Cerebellar cortex (tissue), 1 donor: ENCODE measurements at places on chromosomes 16 and 17.

DNA sequence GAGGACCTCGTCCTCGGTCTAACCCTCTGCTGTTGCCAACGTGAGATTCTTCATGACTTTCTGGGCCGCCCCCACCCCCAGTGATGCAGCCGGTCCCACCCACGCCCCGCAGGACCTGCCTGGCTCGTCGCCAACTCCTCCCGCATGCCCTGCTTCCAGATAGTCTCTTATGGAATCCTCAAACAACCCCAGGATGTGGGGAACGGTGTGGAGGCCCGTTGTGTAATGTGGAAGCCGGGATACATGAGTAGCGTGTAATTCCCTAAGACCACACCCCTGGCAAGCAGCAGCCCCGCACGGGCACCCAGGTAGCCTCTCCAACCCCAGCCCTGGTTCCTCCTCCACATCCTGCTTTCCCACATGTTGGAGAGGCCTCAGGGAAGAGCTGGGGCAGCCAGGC is 275.9 kb downstream of the C16orf95 start:
- DNase-seq: no peak

GRCh38 chr17:80008383-80008840 is 27.3 kb downstream of the TBC1D16 start:
- DNase-seq: peak; percentile 76

DNA sequence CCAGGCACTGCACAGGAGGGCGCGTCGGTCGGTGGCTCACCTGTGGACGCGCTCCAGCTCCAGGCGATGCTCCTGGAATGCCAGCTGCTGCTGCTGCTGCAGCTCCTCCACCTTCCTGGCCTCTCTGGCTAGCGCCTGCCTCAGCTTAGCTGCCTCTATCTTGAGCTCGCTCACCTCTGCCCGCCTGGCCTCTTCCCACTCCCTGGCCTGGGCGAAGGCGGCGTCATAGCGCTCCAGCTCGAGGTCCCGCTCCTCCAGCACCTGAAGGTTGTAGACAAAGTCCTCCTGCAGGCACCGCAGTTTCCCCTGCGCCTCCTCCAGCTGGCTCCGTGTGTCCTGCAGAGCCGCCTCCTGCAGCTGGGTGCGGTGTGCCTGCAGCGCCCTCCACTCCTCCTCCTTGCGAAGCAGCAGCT is 11.1 kb downstream of the CCDC57 start:
- DNase-seq: no peak

- DNase-seq: no peak
Measured at GRCh38 chr16:8740775-8741355, 56.6 kb downstream of the TMEM186 start.

DNA sequence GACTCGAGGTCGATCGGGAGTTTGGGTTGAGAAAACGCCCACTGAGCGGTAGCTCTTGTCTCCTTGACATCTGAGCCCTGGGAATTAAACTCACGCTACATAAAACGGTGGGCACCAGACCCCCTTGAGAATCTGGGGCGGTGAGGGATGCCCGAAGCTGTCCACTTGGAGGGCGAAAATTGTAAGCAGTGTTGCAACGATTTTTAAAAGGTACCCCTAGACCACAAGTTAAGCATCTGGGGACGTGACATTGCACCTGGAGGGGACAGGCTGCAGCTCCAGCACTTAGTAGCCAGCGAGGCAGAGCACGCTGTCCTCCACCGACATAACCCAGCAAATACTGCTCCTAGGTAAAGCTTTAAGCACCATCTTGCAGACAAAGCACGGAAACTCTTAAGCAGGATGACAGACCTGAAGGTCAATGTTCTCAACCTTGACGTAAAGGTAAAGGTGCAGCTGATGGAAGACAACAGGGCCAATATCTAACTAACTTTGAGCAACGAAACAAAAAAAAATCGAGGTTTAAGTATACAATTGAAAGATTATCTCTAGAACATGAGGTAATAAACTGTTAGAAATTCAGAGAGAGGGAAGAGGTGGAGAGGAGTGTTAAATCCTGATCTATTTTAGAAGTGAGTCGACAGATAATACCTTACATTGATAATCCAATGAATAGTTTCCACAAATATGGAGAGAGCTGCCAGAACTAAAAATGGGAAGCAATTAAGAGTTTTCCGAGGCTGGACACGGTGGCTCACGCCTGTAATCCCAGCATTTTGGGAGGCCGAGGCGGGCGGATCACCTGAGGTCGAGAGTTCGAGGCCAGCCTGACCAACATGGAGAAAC is 921 bp upstream of the CDR2 start:
- peak; percentile 36 for DNase-seq

GRCh38 chr17:77790143-77790829 is 168.2 kb upstream of the TNRC6C start:
- peak; percentile 50 for DNase-seq

DNA sequence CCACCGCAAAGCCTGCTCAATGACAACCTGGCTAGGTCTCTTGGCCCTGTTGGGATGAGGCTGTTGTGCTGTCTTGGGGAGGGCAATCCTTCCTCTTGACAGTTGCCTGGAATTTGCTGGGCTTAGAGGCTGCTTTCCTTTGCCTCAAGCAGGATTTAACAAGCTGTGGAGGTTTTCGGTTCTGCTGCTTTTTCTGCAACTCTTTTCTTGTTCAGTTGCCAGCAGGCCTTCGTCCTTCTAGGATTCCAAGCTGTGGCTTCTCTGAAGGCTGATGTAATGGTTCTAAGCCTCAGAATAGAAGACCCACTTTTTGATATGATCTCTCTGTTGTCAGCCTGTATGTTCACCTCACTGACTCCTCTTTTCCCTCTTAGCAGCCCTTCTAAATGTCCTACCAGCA is 149.5 kb upstream of the HS3ST4 start:
- DNase-seq: peak; percentile 5

DNA sequence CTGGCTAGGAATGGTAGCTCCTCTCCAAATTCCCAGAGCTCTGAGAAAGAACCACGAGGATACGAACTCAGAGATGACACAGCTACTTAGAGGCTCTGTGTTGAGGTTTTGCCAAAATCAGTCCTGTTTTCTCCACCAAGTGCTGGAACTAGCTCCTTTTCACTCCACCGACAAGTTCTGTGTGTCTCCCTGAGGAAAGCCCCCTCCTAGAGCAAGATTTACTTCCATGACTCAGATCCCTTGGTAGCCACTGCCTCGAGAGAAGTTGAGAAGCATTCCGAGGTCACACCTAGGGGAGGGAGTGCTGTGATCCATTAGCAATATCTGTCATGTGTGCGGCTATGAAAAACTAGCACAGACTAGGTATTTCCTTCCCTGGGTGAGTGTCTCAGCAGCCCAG is 30.6 kb downstream of the IL21R start:
- DNase-seq: no peak

DNA sequence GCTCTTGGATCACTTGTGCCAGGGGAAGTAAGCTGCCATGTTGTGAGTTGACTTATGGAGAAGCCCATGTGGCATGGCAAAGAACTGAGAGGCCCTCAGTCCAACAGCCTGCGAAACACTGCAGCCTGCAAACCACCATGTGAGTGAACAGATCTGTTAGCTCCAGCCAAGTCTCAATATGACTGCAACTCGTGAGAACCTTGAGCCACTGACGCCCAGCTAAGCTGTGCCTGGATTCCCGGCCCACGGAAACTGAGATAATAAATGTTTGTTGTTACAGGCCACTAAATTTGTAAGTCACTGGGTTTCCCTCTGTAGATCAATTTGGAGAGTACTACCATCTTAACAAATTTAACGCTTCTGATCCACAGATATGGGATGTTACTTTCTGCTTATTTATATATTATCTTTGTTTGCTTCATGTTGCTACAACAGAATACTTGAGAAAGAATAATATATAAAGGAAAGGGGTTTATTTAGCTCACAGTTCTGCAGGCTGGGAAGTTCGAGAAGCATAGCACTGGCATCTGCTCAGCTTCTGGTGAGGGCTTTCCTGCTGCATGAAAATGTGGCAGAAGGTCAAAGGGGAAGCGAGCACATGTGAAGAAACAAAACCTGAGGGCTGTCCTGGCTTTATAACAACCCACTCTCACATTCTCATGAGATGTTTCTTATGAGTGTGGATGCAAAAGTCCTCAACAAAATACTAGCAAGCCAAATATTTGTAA is 29.4 kb upstream of the ATP2A3 start:
- no peak for DNase-seq

- DNase-seq: no peak
Measured at GRCh38 chr17:75096082-75096625, 8.4 kb downstream of the SLC16A5 start.

GRCh38 chr16:87132361-87133014 is 184.7 kb downstream of the C16orf95 start:
- peak; percentile 16 for DNase-seq

- no peak for DNase-seq
Measured at GRCh38 chr16:87747626-87748414, 18.0 kb downstream of the KLHDC4 start.

GRCh38 chr17:81464586-81464985 is 48.0 kb downstream of the ACTG1 start:
- no peak for DNase-seq
